ENCODE measurements at places on chromosomes 16 and 17. TPM values are rescaled to one million over a fixed set of nuclear protein-coding genes. Genes with fewer than 3 reads are reported as not detected.

- H3K36me3 ChIP-seq, result peaks cover 95% of the 10 kb centered on the region
- peaks cover 5% of the 10 kb centered on the region for H3K4me1 ChIP-seq
- DNase-seq, result no peak
- H3K27me3 ChIP-seq, result no peaks in the 10 kb centered on the region
These were observed 26.0 kb downstream of the PLD6 start for GRCh38 chr17:17180141-17180603.

Gene WNT9B
- total RNA-seq, result 0.42 TPM

DNA sequence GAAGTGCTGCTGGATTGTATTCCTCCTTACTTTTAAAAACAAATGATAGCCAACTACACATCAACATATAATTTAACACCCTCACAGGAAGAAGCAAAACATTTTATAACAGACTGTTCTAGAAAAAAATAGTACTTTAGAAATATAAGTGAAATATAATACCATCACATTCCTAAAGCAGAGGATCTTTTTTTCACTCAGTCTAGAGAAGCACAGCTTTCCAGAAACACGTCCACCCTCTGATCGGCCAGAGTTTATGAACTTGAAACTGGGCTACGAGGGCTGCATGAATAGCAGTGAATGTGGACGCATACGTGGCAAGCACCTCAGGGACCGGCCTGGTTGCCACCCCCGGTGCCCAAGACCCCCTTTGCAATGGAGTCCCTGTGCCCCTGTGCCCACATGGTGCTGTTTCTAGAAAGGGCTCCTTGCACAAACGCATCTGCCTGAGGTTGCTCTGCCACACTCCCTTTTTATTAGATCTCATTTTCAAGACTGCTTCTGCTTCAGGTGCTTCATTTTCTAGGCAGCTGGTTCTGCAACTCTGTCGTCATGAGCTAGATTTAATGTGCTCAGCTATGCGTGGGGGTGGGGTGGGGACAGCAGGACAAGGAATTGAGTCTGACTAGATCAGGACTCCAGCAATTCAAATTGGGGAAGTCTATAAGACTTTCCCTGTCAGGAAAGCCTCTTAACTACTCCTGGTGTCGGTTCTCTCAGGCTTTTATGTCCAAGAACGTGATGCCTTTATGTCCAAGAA is 29.1 kb upstream of the ERN1 start:
- peaks cover 43% of the 10 kb centered on the region for H3K4me1 ChIP-seq
- no peak overlapping the region for H3K27ac ChIP-seq
- H3K4me3 ChIP-seq, result no peak overlapping the region
- no peak for DNase-seq
- peaks cover 17% of the 10 kb centered on the region for H3K36me3 ChIP-seq

Gene TIMM22
- total RNA-seq, result 17.9 TPM

DNA sequence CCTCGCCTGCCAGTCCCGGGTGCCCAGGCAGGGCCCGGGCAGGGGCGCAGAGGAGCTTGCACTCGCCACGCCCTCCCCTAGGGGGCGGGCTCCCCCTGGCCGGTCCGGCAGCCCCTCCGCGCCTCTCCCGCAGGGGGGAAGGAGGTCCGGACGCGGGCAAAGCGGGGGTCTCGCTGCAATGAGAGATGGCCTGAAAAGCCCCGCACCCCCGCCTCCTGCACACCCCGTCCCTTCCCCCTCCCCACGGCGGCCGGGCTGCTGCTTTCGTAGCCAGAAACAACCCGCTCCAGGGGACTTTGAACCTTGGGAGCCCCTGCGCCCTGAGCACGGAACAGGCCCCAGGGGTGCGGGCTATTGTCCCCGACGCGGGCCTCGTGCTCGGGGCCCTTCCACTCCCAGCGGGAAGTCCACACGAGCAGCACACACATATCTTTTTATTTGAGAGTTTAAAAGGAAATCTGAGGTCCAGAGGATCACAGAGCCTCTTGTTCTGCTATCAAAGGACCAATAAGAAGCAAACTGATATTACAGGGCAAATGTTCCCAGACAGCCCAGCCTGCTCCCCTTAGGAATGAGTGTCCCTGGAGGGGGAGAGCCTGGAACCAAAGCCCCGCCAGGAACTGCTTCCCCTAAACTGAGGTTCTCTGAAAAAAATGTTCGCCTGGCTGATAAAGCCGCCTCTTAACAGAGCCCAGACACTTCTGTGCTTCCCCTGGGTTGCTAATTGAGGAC is 5.8 kb upstream of the CBX4 start:
- peaks cover 19% of the 10 kb centered on the region for H3K27me3 ChIP-seq
- peaks cover 55% of the 10 kb centered on the region for H3K4me1 ChIP-seq
- H3K27ac ChIP-seq, result peak overlapping the region; percentile 62
- peak overlapping the region; percentile 73 for H3K4me3 ChIP-seq
- DNase-seq, result no peak

GRCh38 chr17:42109086-42109485 is 3.4 kb downstream of the DHX58 start:
- no peaks in the 10 kb centered on the region for H3K27me3 ChIP-seq
- H3K4me1 ChIP-seq, result peaks cover 45% of the 10 kb centered on the region
- no peak overlapping the region for H3K4me3 ChIP-seq
- no peak overlapping the region for H3K27ac ChIP-seq

DNA sequence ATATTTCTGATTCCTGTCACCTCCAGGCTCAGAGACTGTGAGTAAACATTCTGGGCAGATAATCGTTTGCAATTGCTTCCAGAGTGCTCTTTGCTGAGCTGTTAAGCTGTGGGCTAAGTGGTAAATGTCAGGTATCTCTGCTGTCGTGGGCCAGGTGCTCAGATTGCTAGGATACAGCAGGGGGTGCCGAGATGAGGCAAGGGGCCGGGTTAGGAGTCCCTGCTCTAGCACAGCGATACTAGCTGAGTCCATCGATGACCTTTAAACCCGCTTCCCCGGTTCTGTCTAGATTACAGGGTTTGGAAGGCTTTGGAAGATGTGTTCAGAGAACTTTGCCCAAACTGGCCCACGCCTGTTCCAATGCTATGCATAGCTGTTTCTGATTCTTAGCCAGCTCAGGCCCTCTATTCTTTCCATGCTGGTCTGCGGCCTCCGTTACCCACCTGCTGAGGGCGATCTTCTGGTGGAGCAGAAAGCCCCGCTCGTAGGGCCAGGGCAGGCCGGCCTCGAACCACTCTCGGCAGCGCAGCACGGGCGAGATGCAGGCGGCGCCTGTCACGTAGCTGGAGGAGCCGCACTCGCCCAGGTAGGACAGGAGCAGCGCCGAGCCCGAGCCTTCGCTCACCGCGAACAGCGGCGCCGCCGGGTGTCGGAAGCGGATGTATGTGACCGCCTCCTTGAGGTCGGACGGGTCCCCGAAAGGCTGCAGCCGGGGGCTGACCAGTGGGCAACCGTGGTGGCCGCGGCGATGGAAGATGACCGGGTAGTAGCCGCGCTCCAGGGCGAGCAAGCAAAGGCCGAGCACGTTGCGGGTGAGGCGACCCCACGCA is 979 bp downstream of the ABHD15 start:
- H3K36me3 ChIP-seq, result peaks cover 6% of the 10 kb centered on the region
- peaks cover 49% of the 10 kb centered on the region for H3K4me1 ChIP-seq
- H3K27ac ChIP-seq, result peak overlapping the region; percentile 85
- no peak for DNase-seq
- peak overlapping the region; percentile 78 for H3K4me3 ChIP-seq

DNA sequence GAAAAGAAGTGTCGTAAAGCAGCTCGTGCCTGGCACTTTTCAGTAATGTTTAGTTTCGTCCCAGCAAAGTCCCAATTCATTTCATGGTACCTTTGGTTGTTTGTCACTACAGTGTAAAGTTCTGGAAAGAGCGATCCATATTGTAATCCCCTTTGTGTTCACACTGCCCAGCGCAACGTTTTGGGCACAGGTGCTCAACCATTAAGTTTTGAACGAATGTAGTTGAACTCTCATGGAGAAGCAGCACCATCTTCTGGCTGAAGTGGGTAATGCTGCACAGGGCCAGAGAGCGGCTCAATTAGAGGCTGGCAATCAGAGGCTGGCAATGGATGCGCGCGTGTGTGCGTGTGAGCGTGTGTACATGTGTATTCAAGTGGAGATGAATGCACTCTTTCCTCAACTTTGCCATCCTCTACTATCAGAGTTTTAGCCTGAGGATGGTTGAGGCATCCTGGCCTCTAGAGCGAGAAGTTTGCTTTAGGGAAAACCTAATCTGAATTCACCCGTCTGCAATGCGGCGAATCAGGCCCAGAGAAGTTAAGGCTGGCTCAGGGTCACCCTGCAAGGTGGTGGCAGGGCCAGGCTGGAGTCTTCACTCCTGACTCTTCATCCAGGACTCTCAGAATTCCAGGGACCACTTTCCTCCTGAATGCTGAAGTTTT is 29.9 kb downstream of the DYNLL2 start:
- peaks cover 4% of the 10 kb centered on the region for H3K4me1 ChIP-seq
- peak; percentile 95 for DNase-seq
- H3K4me3 ChIP-seq, result no peak overlapping the region
- no peak overlapping the region for H3K27ac ChIP-seq
- H3K27me3 ChIP-seq, result no peaks in the 10 kb centered on the region

DNA sequence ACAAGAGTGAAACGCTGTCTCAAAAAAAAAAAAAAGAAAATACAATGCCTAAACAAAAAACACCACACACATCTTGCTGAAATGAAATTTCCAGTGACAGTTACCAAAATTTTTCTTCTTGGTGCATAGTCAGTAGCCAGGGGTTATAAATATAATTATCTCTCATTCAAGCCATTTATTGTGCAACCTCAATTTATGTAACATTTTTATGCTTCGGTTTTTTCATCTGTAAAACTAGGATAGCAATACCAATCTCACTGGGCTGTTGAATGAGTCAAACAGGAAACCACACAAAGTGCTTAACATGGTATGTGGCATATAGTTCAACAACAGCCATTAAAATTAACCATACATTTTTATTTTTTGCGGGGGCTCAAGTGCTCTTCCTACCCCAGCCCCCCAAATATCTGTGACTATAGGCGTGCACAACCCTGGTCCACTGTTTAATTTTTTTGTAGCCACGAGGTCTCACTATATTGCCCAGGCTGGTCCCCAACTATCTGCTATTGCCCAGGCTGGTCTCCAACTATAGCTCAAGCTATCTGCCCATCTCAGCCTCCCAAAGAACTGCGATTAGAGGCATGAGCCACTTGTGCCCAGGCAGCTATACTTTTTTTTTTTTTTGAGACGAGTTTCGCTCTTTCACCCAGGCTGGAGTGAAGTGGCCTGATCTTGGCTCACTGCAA is 2.6 kb downstream of the COG4 start:
- H3K27ac ChIP-seq, result no peak overlapping the region
- DNase-seq, result no peak
- no peak overlapping the region for H3K4me3 ChIP-seq
- peaks cover 36% of the 10 kb centered on the region for H3K36me3 ChIP-seq
- no peaks in the 10 kb centered on the region for H3K27me3 ChIP-seq

Gene TP53TG3C
- total RNA-seq, result not detected

Gene SDR42E2
- total RNA-seq, result not detected

GRCh38 chr17:59498530-59499307 is 66.7 kb upstream of the DHX40 start:
- peak overlapping the region; percentile 36 for H3K4me3 ChIP-seq
- H3K27ac ChIP-seq, result peak overlapping the region; percentile 86
- DNase-seq, result no peak
- no peaks in the 10 kb centered on the region for H3K27me3 ChIP-seq
- no peaks in the 10 kb centered on the region for H3K4me1 ChIP-seq

Gene LHX1
- not detected for total RNA-seq

- H3K27ac ChIP-seq, result no peak overlapping the region
- H3K4me1 ChIP-seq, result no peaks in the 10 kb centered on the region
- H3K27me3 ChIP-seq, result no peaks in the 10 kb centered on the region
These were observed 272.2 kb downstream of the CDH8 start for GRCh38 chr16:61763991-61764390.

DNA sequence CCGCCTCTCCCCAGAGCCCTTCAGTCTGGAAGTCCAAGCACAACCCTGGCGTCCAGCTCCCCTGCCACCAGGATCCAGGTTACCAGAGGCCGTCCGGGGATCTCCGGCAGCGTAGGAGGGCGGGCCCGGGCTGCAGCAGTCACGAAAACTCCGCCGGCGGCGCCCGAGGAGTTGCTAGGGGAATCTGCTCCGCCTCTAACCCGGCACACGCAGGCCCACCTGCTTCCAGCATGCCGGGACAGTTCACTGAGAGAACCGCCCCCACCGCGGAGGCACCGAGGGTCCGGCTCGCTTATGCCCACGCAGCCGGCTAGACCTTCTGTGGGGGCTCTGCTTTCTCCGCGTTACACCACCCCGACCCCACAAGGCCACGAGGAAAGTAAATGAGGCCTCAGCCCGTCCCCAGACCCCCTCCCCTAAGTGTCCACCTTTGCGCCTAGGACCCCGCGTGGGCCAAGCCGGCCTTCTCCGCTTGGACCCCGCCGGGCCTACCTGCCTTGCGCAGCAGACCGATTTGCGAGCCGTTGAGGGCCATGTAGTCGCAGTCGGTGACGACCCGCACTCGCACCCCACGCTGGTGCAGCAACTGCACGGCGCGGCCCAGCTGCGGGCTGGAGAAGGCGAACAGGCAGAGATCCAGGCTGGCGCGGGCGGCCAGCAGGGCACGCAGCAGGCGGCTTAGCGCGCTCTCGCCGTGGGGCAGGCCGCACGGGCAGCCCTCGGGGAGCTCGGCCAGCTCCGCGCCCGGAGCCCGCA is 587 bp downstream of the PLD6 start:
- peaks cover 72% of the 10 kb centered on the region for H3K4me1 ChIP-seq
- DNase-seq, result no peak
- peak overlapping the region; percentile 92 for H3K27ac ChIP-seq
- H3K27me3 ChIP-seq, result no peaks in the 10 kb centered on the region
- H3K36me3 ChIP-seq, result peaks cover 9% of the 10 kb centered on the region

- H3K4me3 ChIP-seq, result peak overlapping the region; percentile 68
- H3K27ac ChIP-seq, result peak overlapping the region; percentile 76
- peaks cover 26% of the 10 kb centered on the region for H3K4me1 ChIP-seq
- H3K36me3 ChIP-seq, result no peaks in the 10 kb centered on the region
These were observed 637 bp downstream of the PLCG2 start for GRCh38 chr16:81779536-81780320.

GRCh38 chr17:8952191-8952590 is 13.3 kb downstream of the PIK3R5 start:
- no peak overlapping the region for H3K4me3 ChIP-seq
- no peak for DNase-seq
- H3K27me3 ChIP-seq, result no peaks in the 10 kb centered on the region
- H3K27ac ChIP-seq, result no peak overlapping the region

Gene HBA1
- total RNA-seq, result 98.6 TPM

DNA sequence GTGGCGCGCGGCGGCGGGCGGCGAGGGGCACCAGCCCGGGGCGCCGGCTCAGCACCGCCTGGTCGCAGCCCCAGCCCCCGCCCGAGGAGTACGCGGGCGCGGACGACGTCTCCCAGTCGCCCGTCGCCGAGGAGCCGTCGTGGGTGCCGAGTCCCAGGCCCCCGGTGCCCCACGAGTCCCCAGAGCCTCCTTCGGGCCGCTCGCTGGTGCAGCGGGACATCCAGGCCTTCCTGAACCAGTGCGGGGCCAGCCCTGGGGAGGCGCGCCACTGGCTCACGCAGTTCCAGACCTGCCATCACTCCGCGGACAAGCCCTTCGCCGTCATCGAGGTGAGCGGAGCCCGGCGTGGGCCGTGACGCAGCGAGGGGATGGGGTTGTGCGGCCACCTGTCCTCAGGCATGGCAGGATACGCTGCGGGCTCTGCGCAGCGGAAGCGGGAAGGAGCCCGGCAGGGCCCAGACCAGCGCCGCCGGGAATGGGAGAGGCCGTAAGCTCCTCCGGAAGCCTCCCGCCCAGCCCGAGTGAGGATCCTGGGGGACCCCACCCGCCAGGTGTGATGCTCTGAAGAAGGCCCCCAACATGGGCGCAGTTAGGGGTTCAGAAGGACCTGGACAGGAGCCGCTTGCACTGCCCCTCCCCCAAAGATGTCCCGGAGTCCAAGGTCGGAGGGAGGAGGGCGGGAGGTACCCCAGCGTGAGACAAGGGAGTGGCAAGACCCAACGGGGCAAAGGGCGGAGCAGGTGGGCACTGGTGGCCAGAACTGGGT is 522 bp downstream of the NAGS start:
- H3K4me3 ChIP-seq, result peak overlapping the region; percentile 60
- peaks cover 6% of the 10 kb centered on the region for H3K36me3 ChIP-seq
- no peak for DNase-seq
- peaks cover 46% of the 10 kb centered on the region for H3K4me1 ChIP-seq
- peaks cover 51% of the 10 kb centered on the region for H3K27me3 ChIP-seq
